ENCODE measurements at places on chromosomes 2 and 18.

DNA sequence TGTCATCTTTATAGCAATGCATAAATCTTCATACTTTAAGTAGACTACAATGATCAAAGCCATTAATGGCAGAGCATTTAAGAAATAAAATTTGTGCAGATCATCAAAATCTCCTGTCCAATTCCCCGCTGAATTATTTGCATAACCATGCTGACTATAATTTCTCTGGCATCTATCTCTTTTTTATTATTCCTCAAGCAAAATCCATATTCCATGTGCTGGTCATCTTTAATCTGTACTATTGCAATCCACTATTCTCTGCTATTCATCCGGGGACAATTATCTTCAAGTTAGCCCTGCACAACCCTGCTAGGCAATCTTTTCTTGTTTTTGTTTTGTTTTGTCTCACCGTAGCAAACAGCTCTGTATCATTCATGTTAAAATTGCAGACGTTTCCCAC, 1469.6 kb upstream of the NXPH2 start:
- no peak for DNase-seq

- no peak for DNase-seq
Measured at GRCh38 chr18:23805898-23806297, 116.6 kb downstream of the LAMA3 start.

- no peak for DNase-seq
Measured at GRCh38 chr2:141041281-141041680, 1089.5 kb downstream of the LRP1B start.

DNA sequence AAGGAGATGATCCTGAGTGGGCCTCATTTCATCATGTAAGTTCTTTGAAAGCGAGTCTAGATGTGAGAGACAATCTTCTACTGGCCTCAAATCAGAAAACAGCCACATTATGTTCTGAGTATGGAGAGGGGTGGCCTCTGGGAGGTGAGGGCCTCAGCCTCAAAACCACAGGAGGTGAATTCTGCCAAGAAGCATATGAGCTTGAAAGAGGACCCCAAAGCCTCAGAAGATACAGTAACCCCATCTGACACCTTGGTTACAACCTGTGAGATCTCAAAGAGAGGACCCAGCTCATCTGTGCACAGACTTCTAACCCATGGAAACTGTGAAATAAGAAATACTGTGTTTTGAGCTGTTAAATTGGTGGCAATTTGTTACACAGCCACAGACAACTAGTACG, 200.1 kb downstream of the ARHGAP15 start:
- peak; percentile 16 for DNase-seq

- DNase-seq, result peak; percentile 63
Measured at GRCh38 chr2:240060977-240061591, 7.8 kb upstream of the OR6B3 start.

- DNase-seq, result no peak
Measured at GRCh38 chr2:98472132-98472650, 27.5 kb downstream of the INPP4A start.

GRCh38 chr18:67525328-67526099, 9.0 kb upstream of the DSEL start:
- no peak for DNase-seq

DNA sequence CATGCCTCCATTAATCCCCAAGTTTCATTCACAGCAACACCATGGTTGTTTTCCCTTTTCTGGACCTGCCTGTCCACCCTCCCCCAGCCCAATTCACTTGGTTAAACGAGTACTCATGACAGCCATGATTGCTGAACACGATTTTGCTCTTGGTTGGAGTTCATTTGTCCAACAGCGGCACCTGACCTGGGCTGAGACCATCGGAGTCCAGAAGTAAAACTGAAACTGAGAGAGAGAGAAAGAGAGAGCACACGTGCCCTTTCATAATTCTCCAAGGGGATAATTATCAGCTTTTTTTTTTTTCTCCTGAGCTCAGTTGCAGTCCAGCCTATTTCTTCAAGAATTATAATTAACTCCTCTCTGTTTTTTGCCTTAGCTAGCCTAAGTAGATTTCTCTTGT, 13.7 kb upstream of the KIF5C start:
- no peak for DNase-seq

GRCh38 chr18:28729321-28729720, 552.4 kb upstream of the CDH2 start:
- DNase-seq, result no peak

GRCh38 chr2:113979191-113980128, 89.6 kb downstream of the ACTR3 start:
- peak; percentile 18 for DNase-seq

GRCh38 chr18:67117804-67118203, 398.7 kb downstream of the DSEL start:
- DNase-seq, result no peak

- no peak for DNase-seq
Measured at GRCh38 chr2:182895798-182896197, 29.4 kb upstream of the FRZB start.

DNA sequence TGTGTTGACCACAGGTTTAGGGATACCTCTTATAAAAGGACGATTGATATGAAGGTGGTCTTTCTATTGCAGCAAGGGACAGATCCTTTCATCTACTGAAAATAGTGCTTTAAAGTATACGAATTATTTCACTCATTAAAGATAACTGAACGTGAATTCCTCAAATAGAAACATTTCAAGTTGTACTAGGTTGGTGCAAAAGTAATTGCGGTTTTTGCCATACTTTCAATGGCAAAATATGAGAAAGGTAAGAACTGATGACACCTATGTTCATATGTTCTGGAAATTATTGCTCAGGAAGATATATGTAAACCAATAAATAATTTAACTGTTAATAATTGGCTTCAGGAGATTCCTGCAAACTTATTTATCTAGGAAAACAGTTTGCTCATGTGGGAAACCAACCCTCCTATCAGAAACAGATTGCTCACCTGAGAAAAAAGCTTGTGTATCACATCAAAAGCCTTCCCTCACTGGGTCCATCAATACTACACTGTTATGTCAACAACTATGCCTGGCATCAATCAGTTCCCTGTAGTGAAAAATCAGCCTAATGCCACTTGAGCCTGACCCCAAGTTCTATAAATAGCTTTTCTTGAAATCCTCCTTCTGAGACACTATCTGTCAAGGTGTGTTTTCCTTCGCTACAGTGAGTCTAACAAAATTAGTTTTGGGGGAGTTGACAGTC, 81.5 kb upstream of the ACSL3 start:
- no peak for DNase-seq

- no peak for DNase-seq
Measured at GRCh38 chr2:190213441-190214335, 105.9 kb downstream of the HIBCH start.
